Stimulated activated naive CD4-positive, alpha-beta T cell treated with Interleukin-2 at 50 U/mL for 16 hours (primary cell): ENCODE measurements at places on chromosomes 11 and 22.

DNA sequence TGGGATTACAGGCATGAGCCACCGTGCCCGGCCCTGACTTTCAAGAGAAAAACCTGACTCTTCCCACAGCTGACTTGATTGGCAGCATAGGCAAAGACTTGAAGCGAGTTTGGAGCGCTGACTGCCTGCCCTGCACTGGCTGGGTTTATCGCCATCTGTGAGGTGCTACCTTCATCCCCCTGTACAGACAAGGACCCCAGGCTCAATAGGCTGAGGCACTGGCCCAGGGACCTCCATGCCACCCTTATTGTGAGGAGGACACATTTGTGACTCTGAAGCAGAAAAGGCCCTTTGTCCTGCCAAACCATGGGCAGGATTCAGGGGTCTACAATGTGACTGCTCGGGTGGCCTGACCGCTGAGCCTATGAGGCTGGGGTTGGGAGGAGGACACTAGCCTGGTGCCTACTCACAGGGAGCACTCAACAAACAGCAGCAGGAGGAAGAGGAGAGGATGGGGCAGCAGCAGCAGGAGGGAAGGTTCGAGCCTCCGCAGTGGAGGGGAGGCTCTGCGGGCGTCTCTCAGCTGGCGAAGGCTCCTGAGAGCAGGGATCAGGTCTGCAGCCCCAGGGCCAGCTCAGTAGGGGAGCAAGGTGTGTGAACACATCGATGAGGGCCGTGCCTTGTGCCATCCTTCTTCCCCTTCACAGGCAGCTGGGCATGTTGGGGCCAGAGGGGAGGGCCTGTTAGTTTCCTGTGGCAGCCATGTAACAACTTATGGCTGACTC, 72.9 kb upstream of the WNT7B start:
- no peak for DNase-seq

GRCh38 chr22:36465232-36466021, 16.0 kb downstream of the TXN2 start:
- DNase-seq = no peak

DNA sequence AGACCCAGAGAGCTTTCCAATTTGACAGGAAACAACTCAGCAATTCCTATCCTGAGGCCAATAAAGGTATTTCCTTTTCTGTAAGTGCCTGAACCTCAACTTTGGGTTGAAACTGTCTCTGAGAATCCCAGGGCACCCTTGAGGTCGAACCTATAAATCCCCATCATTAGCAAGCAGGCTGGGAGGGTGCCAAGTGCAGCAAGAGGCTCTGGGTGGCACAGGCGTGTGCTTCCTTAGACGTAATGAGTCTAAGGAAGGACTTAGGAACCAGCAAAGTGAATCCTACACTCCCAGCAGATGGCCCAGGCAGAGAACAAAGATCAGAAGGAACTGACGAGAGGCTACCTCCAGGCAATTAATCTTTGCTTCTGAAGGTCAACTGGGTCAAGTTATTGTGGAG, 234.3 kb upstream of the NARS2 start:
- DNase-seq = no peak

- DNase-seq = no peak
These were observed 25.5 kb upstream of the TIMP3 start for GRCh38 chr22:32775957-32776356.

- DNase-seq = no peak
These were observed 35.2 kb downstream of the BTG4 start for GRCh38 chr11:111476956-111477355.

GRCh38 chr11:2208691-2209369, 37.2 kb upstream of the TH start:
- DNase-seq = no peak
